ENCODE measurements at places on chromosomes 5 and 9.

DNA sequence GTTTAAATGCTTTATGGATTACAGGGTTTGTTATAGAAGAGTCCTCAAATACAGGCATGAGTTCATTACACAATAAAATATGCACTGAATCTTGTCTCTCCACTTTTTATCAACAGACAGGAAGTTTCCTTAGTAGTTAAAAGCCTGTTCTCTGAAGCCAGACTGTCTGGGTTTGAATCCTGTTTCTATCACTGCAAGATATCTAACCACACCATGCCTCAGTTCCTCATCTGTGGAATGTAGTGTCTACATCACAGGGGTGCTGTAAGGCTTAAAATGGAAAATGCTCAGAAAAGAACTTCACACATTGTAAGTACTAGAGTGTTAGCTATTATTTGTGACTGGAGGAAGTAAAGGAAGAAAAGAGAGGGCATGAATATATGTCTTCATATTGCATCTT, 9.3 kb downstream of the LIX1 start:
- no peak for DNase-seq

GRCh38 chr5:180274695-180275094, 17.2 kb downstream of the MAPK9 start:
- no peak for DNase-seq

DNA sequence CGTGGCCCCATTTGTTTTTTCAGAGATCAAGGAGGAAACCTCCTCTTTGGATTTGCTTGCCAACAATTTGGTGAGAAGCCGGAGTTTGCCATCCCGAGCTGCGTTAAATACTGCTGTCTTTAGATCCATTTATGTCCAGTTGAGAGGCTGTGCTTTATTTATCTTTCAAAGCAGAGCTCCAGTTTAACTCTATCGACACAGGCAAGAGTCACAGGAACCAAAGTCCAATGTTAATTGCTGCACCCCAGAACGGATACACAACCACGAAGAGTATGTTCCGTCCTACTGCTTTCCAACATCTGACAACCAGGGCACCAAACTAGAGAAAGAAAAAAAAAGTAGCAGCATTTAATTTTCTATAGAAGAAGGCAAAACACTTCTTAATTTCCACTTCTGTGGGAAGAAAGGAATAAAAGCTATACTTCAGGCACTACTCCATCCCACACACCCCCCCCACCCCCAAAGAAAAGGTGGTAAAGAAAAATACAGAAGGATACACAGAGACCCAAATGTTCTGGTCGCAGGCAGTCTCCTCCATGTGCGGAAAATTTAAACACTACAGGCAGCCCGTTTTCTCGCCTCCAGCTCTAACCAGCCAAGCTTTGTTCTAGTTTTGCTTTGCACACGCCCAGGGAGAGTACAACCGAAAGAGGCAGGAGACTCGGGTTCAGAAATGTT, 1.1 kb downstream of the FEM1C start:
- no peak for DNase-seq

GRCh38 chr5:73030995-73031394, 75.2 kb downstream of the FCHO2 start:
- DNase-seq, result no peak

- DNase-seq, result no peak
These were observed 153.8 kb downstream of the CEP120 start for GRCh38 chr5:123269436-123269835.

- DNase-seq, result no peak
These were observed 118.9 kb upstream of the NFIB start for GRCh38 chr9:14432666-14433350.

DNA sequence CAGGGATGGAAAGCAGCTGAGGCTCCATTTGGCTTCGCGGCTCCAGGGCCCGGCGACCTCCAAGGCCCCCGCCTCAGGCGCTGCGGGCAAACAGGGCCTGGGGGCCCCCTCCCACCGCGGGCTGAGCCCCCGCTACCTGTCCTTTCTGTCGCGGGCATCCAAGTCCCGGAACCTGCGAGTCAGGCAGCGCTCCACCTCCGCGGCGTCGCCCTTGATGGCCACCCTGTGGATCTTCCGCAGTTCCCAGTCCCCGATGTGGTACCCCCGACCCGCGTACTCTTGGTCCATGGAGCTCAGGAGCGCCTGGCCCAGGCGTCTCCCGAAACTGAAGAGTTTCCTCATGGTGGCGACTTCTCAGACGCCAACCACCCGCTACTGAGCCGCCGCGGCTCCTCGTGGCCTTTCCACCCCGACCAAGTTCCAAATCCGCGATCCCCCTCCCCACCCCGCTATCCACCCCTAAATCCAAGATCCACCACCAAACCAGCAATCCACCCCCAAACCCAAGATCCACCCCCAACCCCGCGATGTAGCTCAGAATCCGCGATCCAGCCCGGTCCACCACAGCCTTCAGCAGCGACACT, 86.5 kb upstream of the CCDC180 start:
- no peak for DNase-seq

GRCh38 chr5:138037271-138037670, 4.4 kb upstream of the FAM13B start:
- no peak for DNase-seq

DNA sequence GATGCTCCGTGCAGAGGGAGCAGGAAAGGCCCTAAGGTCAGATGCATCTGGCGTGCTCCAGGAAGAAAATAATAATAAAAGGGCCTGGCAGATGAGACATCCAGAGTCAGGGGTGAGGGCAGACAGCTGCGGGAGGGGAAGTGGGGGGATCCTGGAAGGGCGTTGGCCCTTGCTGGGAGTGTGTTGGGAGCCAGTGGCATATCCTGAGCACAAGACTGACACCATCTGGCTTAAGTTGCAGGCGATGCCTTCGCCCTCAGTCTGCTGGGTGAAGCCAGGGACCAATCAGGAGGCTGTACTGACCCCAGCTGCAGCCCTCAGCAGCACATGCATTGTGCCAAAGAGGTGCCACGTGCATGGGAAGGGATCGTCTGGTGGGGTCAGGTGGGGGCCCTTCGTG, 3.8 kb downstream of the OR2V2 start:
- DNase-seq, result no peak

DNA sequence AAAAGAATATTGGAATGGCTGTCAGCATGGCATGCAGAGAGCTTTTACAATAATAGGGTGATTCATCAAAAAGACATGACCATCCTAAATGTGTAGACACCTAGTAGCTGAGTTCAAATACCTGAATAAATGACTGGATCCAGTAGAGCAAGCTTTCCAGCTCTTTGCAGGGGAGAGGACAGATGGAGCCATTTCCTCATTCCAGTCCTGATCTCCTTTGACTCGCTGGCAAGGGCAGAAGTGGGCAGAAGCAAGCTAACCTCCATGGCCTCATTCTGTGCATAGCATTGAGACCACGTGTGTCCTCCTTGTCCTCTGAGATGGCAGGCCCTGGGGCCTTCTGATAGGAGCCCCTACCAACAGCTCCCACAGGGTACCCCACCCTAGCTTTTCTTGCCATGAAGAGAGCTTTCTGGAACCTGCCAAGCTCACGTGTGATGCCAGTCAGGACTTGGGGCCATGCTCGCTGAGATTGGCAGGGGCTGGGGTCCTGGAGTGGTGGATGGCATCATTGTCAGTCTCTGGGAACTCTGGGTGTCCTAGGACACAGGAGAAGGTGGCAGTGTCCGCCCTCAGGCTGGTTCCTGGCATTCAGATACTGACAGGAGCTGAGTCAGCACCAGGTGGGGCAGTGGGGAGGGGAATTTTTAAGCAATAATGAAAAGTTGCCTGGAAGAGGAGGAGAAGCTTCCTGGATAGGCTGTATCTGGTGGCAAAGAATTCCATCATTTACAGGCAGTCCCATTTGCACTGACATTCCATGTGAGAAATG, 33.6 kb downstream of the WWC1 start:
- DNase-seq, result no peak

- no peak for DNase-seq
These were observed 317.0 kb downstream of the TMEM161B start for GRCh38 chr5:87951661-87952060.
